ENCODE measurements at places on chromosomes 13 and 19. TPM values are rescaled to one million over a fixed set of nuclear protein-coding genes. Genes with fewer than 3 reads are reported as not detected.

DNA sequence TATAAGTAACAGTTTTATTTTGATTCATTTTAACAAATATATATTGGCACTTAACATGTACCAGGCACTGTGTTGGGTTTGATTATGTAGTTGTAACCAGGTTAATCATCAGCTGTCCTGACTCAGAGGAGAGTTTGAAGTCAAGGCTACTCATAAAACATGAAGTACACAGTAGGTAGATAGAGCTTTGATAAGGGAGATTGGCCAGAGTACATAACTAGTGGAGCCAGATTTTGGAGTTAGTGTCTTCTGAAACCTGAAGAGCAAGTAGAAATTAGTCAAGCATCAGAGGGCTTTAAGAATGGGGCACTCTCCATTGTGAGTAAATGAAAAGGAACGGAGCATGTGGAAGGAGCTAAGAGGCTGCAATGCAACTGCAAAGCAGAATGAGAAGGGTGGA lies 333.9 kb downstream of the RFC3 start:
- no peak for DNase-seq

GRCh38 chr13:83372786-83373185 lies 509.5 kb downstream of the SLITRK1 start:
- no peak for DNase-seq

DNA sequence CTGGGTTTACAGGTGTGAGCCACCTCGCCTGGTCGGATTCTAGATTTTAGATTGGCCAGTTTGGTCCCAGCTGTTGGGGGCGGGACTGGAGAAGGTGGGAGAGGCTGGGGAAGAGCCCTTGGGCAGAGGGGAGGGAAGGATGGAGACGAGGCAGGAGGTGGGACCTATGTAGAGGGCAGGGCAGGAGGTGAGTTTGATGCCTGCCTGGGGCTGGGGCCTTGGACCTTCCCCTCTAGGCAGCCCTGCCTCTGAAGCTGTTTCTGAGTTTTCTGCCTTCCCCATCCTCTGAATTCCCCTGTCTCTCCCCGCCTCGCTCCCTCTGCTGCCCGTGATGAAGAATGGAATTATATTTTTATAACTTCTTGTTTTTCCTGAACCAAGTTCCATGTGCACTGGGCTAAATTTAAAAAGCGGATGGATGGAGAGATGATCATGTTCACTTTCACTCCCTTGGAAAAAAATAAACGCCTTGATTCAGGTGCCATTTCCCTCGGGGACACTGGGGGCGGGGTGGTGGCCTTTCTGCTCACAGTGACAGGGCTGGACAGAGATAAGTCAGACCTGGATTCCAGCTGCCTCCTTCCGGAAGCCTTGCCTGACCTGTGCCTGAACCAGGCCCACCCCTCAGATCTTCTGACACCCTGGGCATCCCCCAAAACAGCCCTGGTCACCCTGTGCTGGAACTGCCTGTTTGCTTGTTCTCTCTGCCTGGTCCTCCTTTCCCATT lies 16.5 kb upstream of the TNFAIP8L1 start:
- DNase-seq: no peak

- no peak for DNase-seq
These were observed 22.5 kb downstream of the OBI1 start for GRCh38 chr13:78636495-78636894.

- no peak for DNase-seq
These were observed 6.4 kb downstream of the YIPF2 start for GRCh38 chr19:10921910-10922637.

DNA sequence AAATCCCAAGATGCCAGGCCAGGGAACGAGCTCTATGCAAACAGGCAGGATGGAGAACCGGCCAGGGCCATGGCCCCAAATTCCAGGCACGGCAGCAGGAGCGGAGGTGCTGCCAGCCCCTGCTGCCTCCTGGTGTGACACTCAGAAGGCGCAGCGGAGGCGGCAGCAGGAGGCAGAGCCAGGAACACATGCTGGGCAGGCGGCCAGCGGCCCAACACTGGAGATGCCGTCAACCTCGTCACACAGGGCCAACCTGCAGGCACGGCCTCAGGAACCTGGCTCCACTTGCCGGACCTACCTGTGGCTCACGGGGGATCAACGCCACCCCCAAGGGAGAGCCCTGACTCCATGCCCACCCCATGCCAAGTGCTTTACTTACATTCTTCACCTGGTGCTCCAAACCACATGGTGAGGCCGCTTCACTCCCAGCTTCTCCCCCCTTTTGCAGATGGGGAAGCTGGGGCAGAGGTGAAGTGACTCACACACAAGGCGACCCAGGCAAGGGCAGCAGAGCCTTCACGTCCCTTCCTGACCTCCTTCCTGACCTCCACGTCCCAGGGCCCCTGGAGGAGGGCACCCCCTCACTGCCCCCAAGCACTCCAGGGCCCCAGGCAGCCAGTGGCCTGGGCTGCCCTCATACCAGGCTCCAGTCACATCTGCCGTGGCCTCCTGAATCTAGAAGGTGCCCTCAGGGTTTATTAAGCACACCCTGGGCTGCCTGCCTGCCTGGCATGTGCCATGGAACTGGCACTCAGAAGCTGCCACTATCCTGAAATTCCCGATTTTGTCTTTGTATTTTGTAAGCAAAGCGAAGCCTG lies 43.5 kb downstream of the GGACT start:
- no peak for DNase-seq

DNA sequence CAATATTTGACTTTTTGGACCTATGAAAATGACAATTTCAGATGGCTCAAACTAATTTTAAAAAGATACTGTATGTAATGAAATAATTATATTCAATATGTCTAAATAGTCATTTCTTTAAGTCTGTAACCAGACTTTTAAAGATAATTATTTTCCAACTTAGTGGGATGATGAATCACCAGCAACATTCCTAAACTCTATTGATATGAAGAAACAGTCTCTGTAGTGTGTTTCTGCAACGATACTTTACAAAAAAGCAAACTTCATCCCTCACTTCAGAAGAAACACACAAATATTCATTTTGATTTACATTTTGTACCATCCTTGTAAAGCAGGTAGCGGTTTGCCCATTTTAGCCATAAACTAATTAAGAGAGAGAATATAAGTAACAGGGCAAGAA lies 417.4 kb downstream of the EFNB2 start:
- DNase-seq: no peak

DNA sequence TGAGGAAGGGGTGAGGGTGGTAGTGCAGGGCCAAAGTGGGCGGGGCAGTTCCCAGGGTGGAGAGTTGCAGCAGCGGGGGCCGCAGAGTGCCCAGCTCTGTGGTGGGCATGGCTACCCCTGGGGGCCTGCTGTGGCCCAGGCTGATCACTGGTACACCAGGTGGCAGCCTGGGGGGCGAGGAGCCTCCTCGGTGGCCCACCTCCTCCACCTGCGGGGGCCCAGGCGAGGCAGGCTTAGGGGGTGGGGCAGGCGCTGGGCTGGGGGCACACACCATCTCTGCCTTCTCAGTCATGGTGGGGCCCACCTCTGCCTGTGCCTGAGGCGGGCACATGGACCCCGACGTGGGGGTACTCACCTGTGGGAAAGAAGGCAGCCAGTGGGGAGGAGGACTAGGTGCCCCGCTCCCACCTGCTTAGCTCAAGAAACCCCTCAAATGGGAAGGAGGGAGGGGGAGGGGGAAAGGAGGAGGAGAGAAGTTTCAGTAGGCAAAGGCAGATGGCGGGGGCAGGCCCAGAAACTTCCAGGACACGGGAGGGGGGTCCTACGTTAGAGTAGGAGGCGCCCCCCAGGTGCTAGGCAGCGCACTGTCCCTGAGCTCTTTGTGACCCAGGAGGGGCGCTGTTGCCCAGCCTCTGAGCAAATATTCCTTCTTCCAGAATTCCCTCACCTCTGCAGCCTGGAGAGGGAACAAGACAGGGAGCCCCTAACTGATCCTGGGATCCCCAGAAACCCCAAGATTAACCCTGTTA lies 1.6 kb downstream of the LYL1 start:
- no peak for DNase-seq

DNA sequence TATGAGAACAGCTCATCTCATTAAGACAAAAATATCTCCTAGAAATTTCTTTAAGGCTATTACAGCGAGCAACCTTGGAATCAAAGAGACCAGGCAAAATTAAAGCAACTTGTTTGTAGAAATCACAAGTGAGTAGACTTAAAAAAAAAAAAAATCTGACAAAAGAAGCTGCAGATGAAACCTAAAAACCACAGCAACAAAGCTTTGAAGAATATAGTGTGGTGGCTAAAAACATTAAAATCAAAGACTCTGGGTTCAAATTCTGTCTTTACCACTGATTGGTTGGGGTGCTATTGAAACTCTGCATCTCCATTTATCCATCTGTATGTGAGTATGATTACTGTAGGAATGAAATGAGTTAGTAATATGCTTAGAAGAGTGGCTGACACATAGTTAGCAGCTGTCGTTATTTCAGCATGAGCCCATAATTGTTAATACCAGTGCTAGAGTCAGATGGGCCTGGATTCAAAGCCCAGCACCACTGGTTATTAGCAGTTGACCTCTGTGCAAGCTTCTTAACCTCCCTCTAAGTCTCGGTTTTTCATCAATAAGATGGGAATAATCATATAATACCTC lies 157.6 kb downstream of the FOXO1 start:
- no peak for DNase-seq

- DNase-seq: no peak
These were observed 108.5 kb downstream of the PTPRS start for GRCh38 chr19:5231857-5232678.

DNA sequence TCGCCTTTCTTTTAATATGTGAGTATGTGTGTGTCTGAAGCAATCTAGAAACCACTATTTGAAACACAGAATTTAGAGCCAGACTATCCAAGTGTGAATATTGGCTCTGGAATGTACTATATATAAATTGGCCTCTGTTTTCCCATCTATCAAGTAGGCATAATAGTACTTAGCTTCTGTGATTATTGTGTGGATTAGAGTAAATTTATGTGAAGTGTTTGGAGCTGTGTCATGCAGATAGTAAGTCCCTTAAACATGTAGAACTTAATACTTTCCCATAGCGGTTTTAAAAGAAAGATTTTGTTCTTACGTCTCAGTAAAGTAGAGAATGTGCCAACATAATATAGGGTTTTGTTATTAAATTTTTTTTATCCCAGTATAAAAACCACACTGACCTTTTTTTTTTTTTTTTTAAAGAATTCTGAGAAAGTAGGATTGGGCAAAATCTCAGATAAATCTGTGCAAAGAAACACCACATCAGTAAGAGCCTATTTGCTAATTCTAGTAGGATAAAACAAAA lies 432.3 kb downstream of the RFC3 start:
- DNase-seq: no peak

DNA sequence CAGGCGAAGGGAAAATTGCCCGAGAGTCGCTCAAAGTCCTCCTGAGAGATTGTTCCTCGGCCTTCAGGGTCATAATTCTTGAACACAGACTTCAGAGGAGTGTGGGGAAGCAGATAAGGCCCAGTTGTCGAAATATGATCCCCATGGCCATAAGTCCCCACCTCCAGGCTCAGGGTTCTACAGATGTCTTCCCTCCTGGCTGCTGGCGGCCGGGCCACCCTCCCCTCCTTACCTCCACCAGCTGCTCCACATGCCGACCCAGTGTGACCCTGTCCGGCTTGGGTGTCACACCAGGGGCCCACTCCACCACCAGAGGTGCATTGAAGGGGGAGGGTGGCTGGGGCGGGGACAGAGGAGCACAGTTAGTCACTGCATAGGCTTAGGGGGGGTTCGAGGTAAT lies 10.1 kb downstream of the FAM98C start:
- DNase-seq: no peak

DNA sequence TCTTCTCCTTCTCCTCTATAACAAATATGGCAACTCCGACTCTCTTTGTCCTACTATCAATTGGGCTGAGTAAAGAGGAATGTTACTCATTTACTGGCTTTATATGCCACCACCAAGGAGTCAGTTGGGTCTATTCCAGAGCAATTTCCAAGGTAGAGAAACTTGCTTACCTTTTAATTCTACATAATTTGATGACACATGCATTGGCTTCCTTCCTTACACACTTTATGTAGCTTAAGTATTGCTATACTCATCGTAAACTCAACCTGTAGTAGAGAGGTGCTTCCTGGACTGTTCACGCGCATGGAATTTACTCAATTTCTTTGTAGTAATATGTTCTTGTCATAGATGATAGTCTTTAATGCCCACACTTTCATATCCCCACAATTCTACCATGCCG lies 160.7 kb downstream of the LMO7 start:
- no peak for DNase-seq

GRCh38 chr13:79943346-79944023 lies 397.4 kb downstream of the SPRY2 start:
- no peak for DNase-seq

- peak; percentile 13 for DNase-seq
These were observed 42.1 kb downstream of the NAA16 start for GRCh38 chr13:41352935-41353840.

- DNase-seq: no peak
These were observed 23.4 kb upstream of the EID2 start for GRCh38 chr19:39563408-39563807.

DNA sequence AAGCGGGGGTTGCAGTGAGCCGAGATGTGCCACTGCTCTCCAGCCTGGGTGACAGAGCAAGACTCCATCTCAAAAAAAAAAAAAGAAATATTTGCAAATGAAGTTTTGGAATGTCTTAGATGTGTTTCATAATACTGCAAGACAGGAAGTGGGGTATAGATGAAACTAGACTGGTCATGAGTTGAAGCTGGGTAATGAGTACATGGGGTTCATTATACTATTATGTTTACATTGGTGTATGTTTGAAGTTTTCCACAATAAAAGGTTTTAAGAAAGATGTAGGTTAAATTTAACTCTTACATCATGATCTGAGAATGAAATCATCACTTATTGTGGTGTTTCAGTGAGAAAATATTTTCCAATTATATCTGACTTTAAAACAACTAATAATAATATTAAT lies 19.0 kb downstream of the FNDC3A start:
- no peak for DNase-seq

- DNase-seq: no peak
These were observed 15.4 kb downstream of the CERS4 start for GRCh38 chr19:8224394-8225145.

DNA sequence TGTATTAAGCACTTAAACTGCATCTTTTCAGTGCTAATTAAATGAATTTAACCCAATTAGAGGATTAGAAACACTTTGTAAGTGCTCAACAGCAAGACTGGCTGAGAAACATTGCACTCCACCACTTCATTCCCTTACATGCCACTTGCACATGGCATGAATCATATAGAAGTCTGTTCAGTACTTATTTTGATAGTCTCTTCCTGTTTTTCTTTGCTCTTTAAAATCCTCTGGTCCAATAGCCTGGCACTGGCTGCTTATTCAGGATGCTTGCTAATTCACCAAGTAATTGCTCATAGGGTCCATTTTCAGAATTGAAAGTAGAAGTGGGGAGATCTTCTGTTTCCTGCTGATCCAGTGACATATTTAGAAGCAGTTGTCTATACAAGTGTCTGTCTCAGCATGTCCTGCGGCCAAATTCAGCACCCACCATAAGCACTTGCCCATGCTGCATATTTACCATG lies 900.1 kb downstream of the PCDH9 start:
- no peak for DNase-seq

Gene GPC5
- polyA plus RNA-seq: 2.9 TPM

Gene SAFB2
- 24.4 TPM for polyA plus RNA-seq

Gene MYH14
- not detected for polyA plus RNA-seq
